ENCODE measurements at places on chromosomes 7 and 10.

- no peak for DNase-seq
Measured at GRCh38 chr10:130232166-130233034, 96.2 kb downstream of the GLRX3 start.

DNA sequence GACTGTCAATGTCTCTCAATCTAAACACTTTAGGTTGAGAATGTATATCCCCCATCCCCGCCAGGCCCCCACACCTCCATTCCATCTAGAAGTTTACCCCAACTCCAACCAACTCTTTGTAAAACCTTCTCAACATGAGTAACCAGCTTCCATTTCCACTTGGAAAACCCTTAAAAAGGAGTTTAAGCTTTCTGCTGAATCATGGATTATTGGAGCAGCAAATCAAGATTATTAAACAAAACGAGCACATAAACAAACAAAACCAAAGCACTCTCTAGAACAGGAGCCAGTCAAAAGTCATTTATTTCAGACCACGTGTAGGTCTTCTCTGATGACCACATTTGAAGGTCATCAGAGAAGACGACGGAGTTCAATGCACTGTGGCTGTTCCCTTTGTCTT is 213.5 kb downstream of the FANK1 start:
- no peak for DNase-seq

DNA sequence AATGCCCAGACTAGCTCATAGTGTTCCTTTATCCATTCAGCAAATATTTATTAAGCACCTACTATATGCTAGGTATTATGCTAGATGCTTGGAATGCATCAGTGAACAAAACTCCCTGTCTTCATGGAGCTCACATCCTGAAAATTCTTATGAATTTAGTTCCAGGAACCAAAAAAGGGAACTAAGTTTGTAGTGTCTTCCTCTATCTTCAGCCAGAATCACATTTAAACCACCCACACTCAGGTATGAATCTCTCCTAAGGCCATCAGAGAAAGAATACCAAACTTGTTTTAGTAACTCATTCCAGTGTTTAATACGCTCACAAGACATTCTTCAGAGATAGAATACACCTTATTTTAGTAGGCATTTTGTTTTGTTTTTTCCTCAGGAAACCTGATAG is 10.1 kb upstream of the EGR2 start:
- DNase-seq, result no peak

GRCh38 chr7:112143582-112143981 is 62.6 kb downstream of the DOCK4 start:
- no peak for DNase-seq

- DNase-seq, result no peak
Measured at GRCh38 chr10:105844676-105845570, 1203.8 kb downstream of the SORCS3 start.

GRCh38 chr10:10500937-10501336 is 516.7 kb upstream of the CELF2 start:
- DNase-seq, result no peak
